ENCODE measurements at places on chromosomes 12 and 14. TPM values are rescaled to one million over a fixed set of nuclear protein-coding genes. Genes with fewer than 3 reads are reported as not detected.

Gene NOS1
- total RNA-seq = not detected

Gene ALG10B
- 4.4 TPM for total RNA-seq

Gene CISTR
- total RNA-seq = not detected

Gene YAF2
- 13.9 TPM for total RNA-seq

Gene TMEM119
- 143 TPM for total RNA-seq

Gene LPAR5
- total RNA-seq = not detected

Gene CHGA
- not detected for total RNA-seq

Gene PTPN21
- total RNA-seq = 7.8 TPM

Gene ACOT6
- not detected for total RNA-seq

Gene CLEC9A
- total RNA-seq = not detected

Gene WNT5B
- total RNA-seq = 56.6 TPM

Gene SLCO1B1
- not detected for total RNA-seq

Gene CCDC175
- total RNA-seq = not detected

Gene GDF3
- not detected for total RNA-seq

Gene OTX2
- total RNA-seq = not detected

Gene GCH1
- total RNA-seq = 1.2 TPM

Gene GZMB
- not detected for total RNA-seq

Gene ITGB7
- total RNA-seq = 1.1 TPM

Gene CHMP4A
- total RNA-seq = 10.0 TPM

Gene INHBE
- total RNA-seq = not detected

Gene GALNT9
- total RNA-seq = 0.39 TPM

Gene TAS2R20
- total RNA-seq = 4.3 TPM

Gene SLC25A47
- not detected for total RNA-seq

Gene AKAP5
- 0.20 TPM for total RNA-seq

Gene CD69
- not detected for total RNA-seq

Gene SMCO2
- not detected for total RNA-seq

Gene SNW1
- total RNA-seq = 62.8 TPM

Gene ANKRD33
- 1.5 TPM for total RNA-seq

Gene GLIPR1L1
- not detected for total RNA-seq

Gene TMEM52B
- not detected for total RNA-seq

Gene NANOG
- total RNA-seq = not detected

Gene POLE
- 54.2 TPM for total RNA-seq

All from subcutaneous preadipocyte (primary cell).